ENCODE measurements at places on chromosomes 3 and 15. TPM values are rescaled to one million over a fixed set of nuclear protein-coding genes. Genes with fewer than 3 reads are reported as not detected.

DNA sequence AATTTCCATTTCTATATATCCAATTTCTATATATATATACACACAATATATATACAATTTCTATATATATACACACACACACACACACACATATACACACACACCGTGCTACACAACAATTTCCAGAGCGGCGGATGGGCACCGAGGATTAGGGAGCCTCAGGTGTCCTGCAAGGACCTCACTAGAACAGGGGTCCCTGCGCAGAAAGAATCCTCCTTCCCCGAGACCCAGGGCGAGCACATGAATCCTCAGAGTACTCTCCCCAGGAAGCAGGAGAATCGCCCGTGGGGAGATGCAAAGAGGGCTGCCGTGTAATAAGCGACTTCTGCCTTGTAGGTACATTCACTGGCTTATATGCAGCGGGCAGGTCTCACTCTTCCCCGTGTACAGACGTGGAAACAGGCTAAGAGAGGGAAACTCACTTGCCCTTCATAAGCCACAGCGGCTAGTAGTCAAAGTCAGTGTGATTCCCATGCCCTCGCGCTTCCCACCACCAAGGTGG, 467 bp downstream of the PIF1 start:
- peak; percentile 12 for DNase-seq

DNA sequence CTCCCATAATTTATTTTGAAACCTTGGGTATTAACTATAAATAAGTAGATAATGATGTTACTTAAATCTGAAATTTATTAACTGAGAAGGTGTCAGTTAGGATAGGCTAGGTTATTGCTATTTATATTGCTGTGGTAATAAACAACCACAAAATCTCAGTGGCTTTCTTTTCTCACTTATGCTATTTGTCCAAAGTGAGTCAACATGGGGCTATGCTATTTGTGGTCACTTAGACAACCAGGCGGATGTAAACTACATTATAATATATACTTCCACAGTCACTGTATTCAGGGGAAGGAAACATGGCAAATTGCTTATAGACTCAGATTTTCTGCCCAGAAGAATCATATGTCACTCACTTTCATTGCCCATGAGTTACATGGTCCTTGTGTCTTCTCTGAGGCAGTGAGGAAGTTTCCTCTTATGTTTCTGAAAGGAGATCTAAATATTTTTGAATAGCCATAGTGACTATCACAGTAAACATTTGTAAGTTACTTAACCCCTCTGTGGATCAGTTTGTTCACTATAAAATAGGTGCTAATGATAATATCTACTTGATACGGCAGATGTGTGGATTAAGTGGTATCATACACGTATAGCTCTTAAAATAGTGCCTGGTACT, 19.8 kb downstream of the HMG20A start:
- DNase-seq, result no peak

DNA sequence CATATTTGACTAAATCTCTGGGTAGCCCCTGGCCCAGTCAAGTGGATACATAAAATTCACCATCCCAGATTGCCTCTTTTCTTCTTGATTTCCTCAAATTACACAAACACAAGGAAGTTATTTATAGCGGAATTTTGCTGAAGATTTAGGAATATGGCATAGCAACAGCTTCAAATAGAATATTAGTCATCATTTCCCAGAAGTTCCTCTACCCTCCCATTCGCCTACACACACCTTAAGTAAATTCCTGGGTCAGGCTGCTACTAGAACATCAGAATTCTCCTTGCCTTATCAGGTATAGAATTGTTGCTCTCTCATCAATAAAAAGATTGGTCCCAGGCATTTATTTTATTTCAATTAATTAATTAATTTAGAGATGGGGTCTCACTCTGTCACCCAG, 31.6 kb downstream of the MESD start:
- DNase-seq, result no peak

Gene SMAD6
- 0.31 TPM for total RNA-seq

Gene CKMT1B
- not detected for total RNA-seq

Gene GRM2
- total RNA-seq, result 0.48 TPM

Data from activated T-cell treated with anti-CD3 and anti-CD28 coated beads, Interleukin-2, amount 50 U/mL, for 72 hours (primary cell).